ENCODE measurements at places on chromosomes 12 and 14.

DNA sequence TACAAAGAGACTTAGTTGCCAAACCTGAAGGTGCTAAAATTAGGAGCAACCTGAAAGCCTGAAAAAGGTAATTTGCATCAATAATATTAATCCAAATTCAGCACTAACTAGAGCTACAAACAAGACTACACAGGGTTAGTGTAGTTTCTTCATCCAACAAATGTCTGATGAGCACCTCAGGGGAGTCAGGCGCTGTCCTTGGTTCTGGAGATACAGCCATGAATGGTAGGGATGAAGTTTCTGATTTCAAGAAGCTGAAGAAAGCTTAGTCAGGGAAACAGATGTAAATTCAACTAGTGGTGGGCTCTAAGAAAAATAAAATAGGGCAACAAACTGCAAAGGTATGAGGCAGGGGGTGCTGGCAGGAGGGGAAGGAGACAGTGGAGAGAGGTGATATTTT lies 266.3 kb downstream of the GLT1D1 start:
- DNase-seq = no peak

- DNase-seq = no peak
Observed at GRCh38 chr12:102609996-102610395, 129.6 kb upstream of the IGF1 start.

DNA sequence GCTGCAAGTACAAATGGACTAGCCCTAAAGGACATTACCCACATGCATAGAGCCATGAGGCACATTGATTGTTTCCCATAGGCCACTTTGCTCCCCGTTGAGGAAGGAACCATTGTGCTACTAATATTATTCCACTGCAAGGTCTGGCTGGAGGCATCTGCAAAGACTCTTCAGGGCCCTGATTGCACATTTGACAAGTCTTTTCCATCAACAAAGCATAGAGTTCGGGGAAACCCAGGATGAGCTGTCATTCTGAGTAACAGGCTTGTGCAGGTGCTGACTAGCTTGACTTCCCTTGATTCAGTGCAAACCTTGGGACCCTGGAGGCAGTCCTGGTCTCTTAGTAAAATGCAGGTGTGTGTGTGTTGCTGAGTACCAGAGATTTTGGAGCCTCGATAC lies 73.8 kb downstream of the SUSD6 start:
- no peak for DNase-seq

GRCh38 chr14:92465353-92466055 lies 48.1 kb upstream of the RIN3 start:
- no peak for DNase-seq

DNA sequence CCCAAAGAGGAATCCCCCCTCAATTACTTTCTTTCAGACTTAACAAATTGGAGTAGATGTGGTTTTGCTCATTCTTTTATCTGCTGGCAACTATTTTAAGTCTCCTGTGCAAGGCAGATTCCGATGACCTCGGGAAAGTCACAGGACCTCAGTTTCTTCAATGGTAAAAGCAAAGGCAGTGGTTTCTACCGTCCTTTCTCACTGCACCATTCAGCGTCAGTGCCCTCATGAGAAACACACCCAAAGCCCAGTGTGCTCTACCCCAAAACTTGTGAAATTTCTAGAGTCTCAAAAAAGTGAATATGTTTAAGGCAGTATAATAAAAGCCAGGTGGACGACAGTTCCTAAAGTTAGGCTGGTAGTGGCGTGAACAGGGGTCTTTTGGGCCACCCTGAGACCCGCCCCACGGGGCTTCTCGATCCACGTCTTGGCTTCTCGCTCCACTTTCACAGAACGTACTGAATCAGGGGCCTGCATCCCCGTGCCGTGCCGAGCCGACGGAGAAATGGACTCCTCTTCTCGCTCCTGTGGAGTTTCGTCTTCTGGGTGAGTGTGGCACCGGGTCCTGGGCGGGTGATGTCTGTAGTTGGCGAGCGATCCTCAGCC lies 1.3 kb upstream of the ARHGAP5 start:
- DNase-seq = peak; percentile 51

DNA sequence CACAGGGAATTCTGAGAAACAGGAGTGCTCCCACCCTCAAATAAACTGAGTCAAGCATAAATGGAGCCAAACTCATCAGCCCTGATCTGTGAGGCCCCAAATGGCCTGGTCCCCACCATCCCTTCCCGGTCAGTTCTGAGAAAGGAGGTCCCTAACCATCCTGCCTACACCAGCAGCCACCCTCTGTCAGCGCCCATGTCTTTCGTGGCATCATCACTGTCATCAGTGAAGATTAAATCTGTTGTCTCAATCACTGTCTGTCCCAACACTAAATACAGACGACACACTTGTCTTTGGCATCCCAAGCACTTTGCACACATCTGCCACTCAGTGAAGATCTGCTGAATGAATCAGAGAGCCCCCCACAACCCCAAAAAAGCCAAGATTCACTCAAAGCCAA lies 22.4 kb downstream of the VPS37B start:
- no peak for DNase-seq

DNA sequence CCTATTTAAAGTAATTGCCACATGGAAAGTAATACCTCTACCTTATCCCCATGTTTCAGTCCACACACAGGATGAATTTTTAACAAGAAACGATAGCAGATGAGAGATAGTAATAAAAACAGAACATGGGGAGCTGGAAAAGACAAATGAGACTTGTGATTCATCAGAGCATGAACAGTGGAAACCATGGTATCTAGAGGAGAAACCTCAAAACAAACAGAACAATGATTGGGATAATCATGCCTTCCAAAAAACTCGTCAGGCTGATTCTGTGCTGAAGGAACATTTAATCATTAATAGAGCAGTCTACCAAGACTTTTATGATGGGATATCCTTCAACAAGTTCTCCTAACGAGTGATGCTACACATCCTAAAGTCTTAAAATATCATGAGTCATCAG lies 1390.7 kb downstream of the FSCB start:
- DNase-seq = no peak

- DNase-seq = no peak
Observed at GRCh38 chr12:64332296-64332695, 58.3 kb downstream of the C12orf56 start.

- no peak for DNase-seq
Observed at GRCh38 chr12:2017546-2018337, 13.5 kb upstream of the DCP1B start.

GRCh38 chr12:120642826-120643225 lies 2.4 kb downstream of the CABP1 start:
- DNase-seq = no peak

DNA sequence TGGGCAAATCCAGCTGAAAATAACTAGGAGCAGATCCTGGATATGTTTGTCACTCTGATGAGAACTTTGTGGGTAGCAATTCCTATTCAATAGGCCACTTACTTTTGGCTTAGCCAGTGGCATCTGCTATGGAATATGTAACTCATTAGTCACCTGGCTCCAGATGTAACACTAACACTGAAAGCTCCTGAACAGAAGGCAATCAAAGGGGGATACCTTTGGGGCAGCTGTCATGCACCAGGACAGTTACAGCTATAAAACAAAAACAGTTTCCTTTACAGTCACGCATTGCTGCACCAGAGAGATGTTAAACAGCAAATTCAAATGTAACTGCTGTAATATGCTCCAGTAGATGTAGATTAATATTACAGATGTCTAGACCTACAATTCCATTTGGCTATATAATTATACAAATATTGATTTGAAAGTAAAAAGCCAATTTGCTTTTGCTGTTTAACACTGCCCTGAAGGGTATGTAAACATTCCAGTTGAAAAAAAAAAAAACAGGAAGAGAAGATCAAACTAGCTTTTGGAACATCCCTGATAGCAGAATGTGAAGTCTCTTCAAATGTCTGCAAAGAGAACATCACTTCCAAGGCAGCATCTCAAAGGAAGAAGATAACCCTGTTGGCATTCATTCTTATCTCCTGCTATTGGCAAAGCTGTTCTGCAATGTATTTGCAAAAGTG lies 18.4 kb downstream of the RACGAP1 start:
- no peak for DNase-seq

DNA sequence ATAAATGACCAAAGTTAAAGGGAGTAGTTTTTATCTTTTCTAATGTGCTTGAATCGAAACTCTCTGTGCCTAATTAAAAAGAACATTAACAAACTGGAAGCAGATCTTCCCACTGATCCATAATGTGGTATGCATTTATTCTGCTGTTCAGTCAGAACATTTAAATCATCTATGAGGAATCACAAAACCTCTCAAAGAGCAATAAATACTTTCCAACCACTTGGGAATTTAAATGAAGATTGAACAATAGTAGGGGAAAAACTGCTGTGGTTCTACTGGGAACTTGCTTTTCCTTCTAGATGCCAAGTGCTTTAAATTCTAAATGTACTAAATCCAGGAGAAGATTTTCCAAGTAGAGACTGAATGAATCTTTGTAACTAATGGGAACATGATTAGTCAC lies 12.3 kb upstream of the CHPT1 start:
- DNase-seq = no peak

DNA sequence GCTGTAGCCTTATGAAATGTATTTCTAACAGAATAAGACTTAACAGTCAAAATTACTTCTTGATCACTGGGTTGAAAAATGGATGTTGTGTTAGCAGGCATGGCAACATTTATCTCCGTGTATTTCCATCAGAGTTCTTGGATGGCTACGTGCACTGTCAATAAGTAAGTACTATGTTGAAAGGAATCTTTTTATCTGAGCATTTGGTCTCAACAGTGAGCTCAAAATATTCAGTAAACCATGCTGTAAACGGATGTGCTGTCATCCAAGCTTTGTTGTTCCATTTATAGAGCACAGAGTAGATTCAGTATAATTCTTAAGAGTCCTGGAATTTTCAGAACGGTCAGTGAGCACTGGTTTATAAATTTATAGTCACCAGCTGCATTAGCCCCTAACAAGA lies 15.5 kb downstream of the SCAF11 start:
- DNase-seq = no peak

GRCh38 chr12:95088379-95088778 lies 15.0 kb upstream of the NR2C1 start:
- DNase-seq = no peak

- no peak for DNase-seq
Observed at GRCh38 chr14:95877633-95878032, 1.0 kb downstream of the TUNAR start.

DNA sequence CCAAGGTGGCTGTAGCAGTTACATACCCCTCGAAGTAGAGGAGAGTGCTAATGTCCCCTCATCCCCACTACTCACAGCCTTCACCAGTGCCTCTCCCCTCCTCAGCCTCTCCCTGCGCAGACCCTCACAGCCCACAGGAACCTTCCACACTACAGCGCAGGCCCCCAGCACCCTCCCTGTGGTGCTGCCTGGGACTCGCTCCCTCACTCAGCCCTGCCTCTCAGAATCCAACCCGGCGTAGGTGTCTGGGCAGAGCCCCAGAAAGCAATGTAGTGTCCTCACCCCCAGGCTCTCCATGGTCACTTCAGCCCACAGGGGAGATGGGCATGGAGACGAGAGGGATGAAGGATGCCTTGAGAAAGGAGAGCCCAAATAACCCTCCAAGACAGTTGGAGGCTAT lies 10.9 kb upstream of the ZNF740 start:
- DNase-seq = no peak

GRCh38 chr12:53768976-53769375 lies 17.2 kb upstream of the CISTR start:
- no peak for DNase-seq

GRCh38 chr12:62917926-62918325 lies 17.0 kb downstream of the PPM1H start:
- no peak for DNase-seq

GRCh38 chr12:22598141-22598762 lies 26.7 kb upstream of the ETNK1 start:
- DNase-seq = no peak

GRCh38 chr14:22252686-22253085 lies 336.3 kb downstream of the DAD1 start:
- DNase-seq = peak; percentile 58

GRCh38 chr14:64772397-64772950 lies 68.2 kb downstream of the PLEKHG3 start:
- DNase-seq = no peak

GRCh38 chr14:63475761-63476160 lies 67.4 kb downstream of the PPP2R5E start:
- DNase-seq = no peak

DNA sequence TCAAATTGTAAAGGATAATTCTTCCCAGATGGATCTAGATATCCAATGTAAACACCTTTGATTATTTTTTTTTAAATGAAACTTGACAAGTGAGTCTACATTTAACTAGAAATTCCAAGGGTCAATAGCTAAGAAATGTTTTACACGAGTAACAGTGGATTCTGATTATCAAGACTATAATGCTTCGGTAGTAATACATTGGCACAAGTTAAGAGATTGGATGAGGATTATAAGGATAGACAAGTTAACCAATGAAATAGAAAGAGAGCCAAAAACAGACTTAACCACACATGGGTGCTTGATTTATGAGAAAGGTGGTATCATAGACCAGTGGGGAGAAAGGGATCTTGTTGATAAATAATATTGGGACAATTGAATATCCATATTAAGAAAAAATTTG lies 40.3 kb upstream of the PCED1B start:
- no peak for DNase-seq

DNA sequence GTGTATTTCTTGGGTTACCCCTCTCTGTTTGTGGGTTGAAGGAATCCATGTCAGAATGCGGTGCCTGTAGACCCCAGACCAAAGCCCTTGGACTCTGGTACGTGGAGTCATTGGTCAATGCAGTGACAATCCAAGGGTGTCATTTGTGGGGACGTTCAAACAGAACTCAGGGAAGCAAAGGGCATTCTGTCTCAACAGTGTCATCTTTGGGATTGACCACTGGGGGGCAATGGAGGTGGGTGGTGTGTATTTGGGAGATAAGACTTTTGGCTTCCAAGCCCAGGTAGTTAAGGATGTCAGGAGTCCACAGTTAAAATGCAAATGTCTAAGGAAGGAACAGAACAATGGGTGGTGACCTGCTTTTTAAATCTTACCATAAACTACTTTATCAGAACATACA lies 54.6 kb upstream of the CCDC175 start:
- peak; percentile 56 for DNase-seq

- DNase-seq = no peak
Observed at GRCh38 chr12:124752437-124753227, 111.0 kb downstream of the SCARB1 start.

GRCh38 chr14:34488528-34488927 lies 26.5 kb upstream of the SPTSSA start:
- no peak for DNase-seq

Measured in hematopoietic multipotent progenitor cell treated with erythropoietin and hydrocortisone succinate and interleukin-3 and kit ligand, for 4 days (in vitro differentiated cells).